ENCODE measurements at places on chromosomes 1 and 21.
A peak's percentile ranks its signal among the peaks of the same experiment; 100 is the strongest.

- DNase-seq, result no peak
These were observed 65.1 kb downstream of the CLSTN1 start for GRCh38 chr1:9758559-9759121.

- DNase-seq, result no peak
These were observed 20.9 kb upstream of the SLC1A7 start for GRCh38 chr1:53163291-53163768.

GRCh38 chr1:206982216-206982615 lies 12.0 kb upstream of the FCAMR start:
- peak; percentile 77 for DNase-seq

DNA sequence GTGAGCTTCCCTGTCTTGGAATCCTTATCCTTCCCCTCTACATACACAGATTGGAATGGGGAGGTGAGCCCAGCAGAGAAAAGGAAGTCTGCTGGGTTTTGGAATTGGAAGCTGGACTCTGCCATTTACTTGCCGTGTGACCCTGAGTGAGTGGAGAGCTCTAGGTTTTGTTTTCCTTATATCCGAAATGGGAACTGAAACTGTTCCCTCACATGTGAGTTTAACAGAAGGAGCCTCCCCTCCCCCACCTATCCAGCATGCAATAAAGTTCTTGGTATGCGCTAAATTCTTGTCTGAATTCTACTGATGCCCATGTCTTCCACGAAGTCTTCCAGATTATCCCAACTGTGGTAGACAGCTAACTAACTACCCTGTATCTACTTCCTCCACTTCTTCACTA lies 58.7 kb downstream of the NENF start:
- DNase-seq, result peak; percentile 94

DNA sequence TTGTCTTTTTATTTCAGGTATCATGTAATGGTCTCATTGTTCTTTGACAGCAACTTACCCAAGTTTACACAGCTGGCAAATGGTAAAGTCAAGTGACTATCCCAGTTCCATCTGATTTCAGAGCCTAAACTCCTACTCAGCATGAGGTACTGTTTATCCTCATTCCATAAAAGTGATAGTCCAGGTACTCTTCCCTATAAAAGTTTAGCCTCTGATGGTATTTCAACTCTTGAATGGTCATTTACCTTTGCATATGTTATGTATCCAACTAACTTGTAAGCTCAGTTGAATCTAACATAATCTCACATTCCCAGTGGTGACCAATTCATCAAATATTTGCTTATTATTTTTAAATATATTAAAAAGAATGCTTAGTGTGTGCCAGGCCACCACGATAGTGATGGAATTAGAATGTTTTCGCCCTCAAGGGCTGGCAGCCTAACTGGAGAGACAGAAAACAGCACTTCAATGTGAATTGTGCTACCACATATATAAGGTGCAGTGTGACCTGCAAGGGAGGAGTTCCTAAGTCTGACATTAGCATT lies 307.1 kb downstream of the CTH start:
- DNase-seq, result no peak

GRCh38 chr1:198879711-198880306 lies 241.0 kb downstream of the PTPRC start:
- DNase-seq, result no peak

GRCh38 chr21:42837421-42838211 lies 41.7 kb downstream of the WDR4 start:
- no peak for DNase-seq

- no peak for DNase-seq
These were observed 10.8 kb downstream of the INAVA start for GRCh38 chr1:200905411-200906052.

DNA sequence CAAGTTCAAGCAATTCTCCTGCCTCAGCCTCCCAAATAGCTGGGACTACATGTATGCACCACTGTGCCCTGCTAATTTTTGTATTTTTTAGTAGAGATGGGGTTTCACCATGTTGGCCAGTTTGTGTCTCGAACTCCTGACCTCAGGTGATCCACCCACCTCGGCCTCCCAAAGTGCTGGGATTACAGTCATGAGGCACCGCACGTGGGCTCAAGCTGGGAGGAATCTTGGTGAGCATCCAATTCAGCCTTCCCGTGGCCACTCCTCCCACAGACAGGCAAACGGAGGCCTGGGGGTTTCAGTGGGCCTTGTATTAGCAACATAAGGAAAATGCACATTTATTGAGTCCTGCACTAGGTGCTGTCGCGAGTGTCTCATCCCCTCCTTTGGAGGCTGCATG lies 24.5 kb upstream of the VWA5B1 start:
- no peak for DNase-seq

GRCh38 chr1:79322511-79323027 lies 316.0 kb upstream of the ADGRL4 start:
- DNase-seq, result no peak

DNA sequence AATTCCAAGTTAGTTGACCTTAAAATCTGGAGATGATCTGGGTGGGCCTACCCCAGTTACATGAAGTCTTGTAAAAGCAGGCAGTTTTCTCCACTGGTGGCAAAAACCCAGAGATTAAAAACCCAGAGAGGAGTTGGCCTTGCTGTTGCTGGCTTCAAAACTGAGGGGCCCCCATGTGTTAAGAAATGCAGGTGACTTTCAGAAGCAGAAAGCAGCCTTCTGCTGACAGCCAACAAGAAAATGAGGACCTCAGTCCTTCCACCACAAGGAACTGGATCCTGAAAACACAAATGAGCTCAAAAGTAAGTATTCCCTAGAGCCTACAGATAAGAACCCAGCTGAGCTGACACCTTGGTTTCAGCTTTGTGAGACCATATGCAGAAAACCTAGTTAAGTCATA lies 343.7 kb upstream of the ZRANB2 start:
- no peak for DNase-seq

- no peak for DNase-seq
These were observed 9.7 kb upstream of the TFF3 start for GRCh38 chr21:42324896-42325295.

GRCh38 chr1:55447488-55447887 lies 232.3 kb upstream of the USP24 start:
- no peak for DNase-seq

GRCh38 chr1:239718997-239719628 lies 332.7 kb downstream of the CHRM3 start:
- no peak for DNase-seq

- no peak for DNase-seq
These were observed 26.0 kb downstream of the SERBP1 start for GRCh38 chr1:67404212-67404620.

GRCh38 chr21:18518054-18518481 lies 114.5 kb upstream of the TMPRSS15 start:
- no peak for DNase-seq

GRCh38 chr1:52229494-52229893 lies 87.6 kb downstream of the ZFYVE9 start:
- DNase-seq, result no peak

DNA sequence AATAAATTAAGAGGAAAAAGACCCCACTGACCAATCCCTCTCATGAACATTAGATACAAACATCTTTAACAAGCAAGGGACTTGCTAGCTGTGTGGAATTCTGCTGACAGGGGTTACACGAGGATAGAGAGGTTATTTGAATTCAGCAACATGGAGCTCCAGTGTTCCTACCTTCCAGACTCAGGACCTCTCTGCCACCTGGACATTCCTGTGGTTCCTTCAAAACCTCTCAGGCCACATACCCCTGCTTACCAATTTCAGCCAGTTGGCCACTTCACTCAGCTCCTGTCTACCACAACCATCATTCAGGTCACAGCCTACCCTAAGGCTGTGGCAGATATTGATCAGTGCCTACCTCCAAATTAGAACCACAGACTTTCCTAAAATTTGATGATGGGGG lies 147.5 kb downstream of the RRAGC start:
- no peak for DNase-seq

DNA sequence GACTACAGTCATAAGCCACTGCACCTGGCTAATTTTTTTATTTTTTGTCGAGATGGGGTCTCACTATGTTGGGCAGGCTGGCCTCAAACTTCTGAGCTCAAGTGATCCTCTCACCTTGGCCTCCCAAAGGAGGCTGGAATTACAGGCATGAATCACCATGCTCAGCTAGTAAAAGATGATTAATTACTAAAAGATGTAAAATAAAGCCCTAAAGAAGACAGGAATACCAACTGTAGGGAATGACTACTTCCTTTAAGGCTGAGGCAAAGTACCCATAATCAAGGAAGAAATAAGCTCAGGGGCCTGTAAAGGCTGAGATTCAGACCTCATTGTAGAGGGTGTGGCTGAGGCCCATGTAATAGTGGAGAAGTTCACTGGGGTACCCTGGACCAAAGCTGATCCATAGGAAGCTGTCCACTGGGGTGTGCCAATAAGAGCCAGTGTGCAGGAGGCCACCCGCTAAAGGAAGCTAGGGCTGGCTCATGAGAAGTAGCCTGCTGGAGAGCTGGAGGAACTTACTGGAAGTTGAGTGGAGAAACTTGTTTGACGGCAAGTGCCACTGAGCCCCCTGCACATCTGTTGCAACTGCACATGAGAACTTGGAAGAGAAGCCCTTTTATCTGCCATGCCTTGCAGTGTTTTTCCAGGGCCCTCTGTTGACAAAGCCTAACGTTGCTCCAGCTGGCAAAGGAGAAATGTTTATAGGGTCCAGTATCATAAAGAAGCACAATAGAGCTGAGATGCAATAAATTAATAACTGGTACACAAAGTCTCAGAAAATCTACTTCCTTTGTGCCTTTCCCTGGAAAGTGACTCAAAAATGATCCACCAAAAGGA lies 17.8 kb upstream of the SERTAD4 start:
- no peak for DNase-seq

DNA sequence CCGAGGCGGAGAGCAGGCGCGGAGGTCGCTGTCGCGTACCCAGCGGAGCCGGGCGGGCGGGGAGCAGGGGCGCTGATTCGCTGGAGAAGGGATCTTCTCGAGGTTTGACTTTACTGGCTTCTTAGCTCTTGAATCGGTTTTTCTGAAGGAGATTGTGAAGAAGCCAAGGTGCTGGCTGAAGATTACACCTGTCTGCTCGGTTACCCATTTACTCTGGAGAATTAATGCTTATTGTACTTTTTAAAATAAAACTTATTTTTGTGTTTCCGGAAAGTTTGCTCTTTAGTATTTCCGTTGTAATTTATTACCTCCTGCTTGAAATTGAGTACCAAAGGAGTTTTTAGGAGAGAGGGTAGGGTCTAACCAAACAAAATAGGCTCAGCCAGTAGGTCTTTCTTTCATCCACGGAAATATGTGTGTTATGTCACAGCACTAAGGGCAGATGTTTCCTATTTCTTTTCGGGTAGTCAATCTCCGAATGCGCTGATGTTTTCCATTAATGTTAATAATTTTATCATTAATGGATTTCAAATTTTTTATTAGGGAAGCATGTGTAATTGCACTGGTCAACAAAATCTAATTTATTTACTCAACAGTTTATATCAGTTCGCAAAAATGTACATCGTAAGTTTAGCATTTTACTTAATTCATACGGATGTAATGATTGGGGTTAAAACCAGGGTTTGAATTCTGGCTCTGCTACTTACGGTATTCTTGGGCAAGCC lies 510 bp upstream of the GNG5 start:
- no peak for DNase-seq

DNA sequence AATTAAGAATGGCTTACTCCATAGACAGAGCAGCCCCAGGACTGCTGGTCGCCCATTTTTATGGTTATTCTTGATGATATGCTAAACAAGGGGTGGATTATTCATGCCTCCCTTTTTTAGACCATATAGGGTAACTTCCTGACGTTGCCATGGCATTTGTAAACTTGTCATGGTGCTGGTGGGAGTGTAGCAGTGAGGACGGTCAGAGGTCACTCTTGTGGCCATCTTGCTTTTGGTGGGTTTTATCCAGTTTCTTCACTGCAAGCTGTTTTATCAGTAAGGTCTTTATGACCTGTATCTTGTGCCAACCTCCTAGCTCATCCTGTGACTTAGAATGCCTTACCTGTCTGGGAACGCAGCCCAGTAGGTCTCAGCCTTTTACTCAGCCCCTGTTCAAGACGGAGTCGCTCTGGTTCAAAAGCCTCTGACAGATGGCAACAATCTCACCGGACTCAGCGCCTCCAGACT lies 5.2 kb upstream of the AGPAT3 start:
- no peak for DNase-seq

GRCh38 chr1:15433471-15433870 lies 4.8 kb upstream of the CTRC start:
- DNase-seq, result no peak

- peak; percentile 41 for DNase-seq
These were observed 81.8 kb downstream of the CDC7 start for GRCh38 chr1:91582431-91582921.

DNA sequence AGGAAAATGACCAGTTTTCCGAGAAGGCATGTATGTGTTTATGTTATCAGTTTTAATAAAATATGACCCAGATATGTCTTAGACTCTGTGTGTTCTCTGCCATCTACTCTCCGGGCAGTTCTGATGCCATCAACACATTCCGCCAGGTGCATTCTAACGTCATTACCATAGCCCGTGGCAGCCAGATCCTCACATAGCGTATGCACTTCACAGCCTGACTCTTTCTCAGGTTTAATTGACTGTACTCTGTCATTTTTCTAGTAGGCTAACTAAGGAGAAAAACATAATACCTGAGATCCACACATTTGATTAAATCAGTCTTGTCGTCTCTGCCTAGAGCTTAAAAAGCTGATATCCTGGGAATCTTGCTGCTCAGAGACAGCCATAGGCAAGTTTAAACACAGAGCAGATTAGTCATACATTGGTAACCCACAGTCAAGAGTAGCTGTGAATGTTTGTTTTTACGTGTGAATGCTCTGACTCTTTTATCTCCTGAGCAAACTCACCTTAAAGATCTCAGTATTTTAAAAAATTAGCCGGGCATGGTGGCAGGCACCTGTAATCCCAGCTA lies 175.9 kb downstream of the GREM2 start:
- no peak for DNase-seq

DNA sequence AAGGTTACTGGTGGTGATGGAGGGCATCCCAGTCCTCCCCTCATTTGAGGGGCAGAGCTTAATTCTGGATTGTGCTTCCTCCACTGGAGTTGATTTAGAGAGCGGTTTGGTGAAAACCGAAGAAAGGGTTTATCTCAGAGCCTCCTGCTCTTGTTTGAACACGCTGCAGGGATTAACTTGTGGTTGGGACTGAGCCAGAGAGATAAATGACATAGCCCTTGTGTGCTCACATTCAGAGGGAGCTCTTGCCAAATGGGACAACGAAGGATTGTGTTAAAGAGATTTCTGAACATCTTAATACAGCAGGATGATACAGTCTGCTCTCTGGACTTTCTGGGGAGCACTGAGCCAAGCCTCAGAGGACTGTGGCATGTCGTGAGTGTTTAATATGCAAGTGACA lies 308.2 kb downstream of the DISC1 start:
- DNase-seq, result no peak
